ENCODE measurements at places on chromosomes 11 and 22.

GRCh38 chr11:122242731-122243130 is 126.7 kb upstream of the BLID start:
- peak; percentile 92 for DNase-seq

DNA sequence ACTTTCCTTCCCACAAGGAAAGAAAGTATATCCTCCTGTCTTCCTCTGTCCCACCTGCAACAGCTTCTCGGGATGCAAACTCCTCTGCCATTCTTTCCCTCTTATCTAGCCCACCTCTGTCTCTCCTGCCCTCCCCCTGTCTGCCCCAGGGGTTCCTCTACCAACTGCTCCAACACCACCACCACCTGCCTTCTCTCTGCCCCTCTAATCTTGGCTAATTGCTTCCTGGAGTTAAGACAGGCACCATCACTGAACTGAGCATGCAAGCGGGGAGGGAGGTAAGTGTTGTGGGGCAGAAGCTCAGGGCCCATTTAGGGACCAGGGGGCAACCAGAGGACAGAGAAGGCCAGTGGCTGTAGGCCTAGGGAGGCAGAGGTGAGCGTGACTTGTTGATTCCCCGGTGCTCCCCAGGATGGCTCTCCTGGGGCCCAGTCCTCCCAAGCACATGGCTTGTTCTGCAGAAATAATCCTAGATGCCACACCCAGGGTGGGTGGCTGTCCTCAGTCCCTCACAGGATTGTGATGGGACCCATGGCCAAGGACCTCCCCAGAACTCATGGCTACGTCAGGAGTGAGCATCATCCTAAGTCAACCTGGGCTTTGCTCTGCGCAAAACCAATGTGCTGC is 111.1 kb downstream of the TP53I11 start:
- no peak for DNase-seq

GRCh38 chr11:64185175-64185692 is 737 bp upstream of the STIP1 start:
- DNase-seq, result peak; percentile 41

GRCh38 chr11:84322211-84322610 is 1036.0 kb upstream of the CCDC90B start:
- DNase-seq, result no peak

- no peak for DNase-seq
These were observed 267.6 kb upstream of the DDI1 start for GRCh38 chr11:103768816-103769215.

GRCh38 chr11:82682003-82682751 is 51.5 kb downstream of the FAM181B start:
- peak; percentile 1 for DNase-seq

DNA sequence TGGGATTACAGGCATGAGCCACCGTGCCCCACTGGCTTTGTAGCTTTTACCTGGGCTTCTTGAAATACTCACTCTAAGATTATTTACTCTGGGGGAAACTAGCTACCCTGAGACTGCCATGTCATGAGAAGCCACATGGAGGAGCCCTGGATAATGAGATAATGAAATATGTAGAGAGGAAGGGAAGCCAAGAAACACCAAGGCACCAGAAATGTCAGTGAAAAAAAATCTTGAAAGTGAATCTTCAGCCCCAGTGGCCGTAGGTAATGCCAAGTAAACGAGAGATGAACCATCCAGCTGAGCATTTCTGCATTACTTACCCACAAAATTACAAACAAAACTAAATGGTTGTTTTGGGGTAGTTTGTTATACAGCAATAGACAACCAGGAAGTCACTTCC is 125.6 kb downstream of the APIP start:
- DNase-seq, result no peak

GRCh38 chr11:104320097-104320496 is 156.2 kb upstream of the PDGFD start:
- no peak for DNase-seq

DNA sequence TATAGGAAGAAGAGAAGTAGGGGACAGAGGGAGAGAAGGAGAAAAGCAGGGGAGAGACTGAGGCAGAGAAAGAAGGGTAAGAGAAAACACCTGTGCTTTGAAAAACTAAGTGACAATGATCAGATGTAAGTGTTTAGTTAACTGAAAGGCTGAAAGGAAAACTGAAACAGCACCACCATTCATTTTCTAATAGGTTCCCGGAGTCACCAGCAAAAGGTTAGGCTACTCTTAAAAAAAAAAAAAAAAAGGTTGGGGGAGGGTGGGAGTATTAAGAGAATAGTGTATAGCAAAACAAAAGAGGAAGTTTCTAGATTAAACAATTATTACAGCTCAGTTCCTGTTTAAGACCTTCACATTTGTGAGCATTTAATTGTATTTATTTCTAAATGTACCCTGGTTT is 113.8 kb downstream of the CADM1 start:
- DNase-seq, result no peak

- DNase-seq, result no peak
These were observed 157.5 kb downstream of the TMEM135 start for GRCh38 chr11:87194985-87195820.

DNA sequence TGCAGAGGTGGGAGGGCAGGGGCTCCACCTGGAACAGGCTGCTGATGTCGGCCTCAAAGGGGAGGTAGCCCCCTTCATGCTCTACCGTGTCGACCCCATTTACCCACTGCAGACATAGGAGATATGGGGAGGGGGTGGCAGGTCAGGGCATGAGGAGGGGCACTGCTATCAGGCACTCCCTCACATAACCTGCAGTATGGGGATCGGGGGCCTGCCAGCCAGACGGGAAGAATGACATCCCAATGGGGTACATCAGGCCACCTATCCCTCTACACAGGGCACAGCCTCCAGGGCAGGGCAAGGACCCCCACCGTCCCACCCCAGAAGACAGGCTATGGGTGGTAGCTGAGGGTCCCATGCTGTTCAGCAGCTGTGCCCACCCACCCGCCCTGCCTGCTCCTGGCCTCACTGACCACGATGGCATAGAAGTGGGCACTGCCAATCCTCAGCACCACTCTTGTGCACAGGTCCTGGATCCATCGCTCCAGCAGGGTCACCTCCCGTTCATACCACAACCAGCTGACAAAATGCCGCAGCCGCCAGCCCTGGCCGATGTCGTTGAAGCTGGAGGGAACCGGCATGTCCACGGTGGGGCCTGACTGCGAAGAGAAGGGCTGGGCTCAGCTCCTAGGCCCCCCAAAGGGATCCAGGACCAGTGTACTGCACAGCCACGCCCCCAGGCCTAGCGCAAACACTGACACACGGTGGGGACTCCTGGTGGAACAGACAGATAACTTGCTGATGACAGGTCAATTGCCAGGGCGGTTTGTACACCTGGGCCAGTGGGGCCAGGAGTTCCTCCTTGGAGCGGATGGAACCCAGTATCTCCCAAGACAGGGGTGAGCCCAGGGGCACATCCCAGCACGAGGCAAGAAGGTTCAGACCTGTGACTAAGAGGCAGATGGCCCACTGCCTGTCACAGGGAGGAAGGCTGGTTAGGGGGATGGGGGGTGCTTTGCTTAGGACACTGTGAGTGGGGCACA is 24.1 kb downstream of the RGL4 start:
- DNase-seq, result no peak

DNA sequence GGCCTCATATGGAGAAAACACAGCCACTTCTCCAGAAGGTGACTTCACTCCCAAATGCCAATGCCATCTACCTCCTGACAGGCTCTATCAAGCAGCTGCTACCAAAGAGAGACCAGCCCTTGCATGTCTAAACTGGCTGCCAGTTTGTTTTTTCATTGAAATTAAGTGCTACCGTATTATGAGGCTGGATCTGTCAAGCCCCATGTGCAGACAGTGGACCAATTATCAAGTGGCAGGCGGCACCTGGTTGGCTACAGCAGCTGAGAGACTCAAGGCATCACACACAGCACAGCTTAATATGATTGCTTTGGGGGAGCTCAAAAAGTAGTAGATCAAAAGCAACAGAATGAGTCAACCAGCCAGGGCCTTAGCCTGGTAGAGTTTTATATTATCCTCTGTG is 1293.0 kb upstream of the TENM4 start:
- DNase-seq, result no peak

DNA sequence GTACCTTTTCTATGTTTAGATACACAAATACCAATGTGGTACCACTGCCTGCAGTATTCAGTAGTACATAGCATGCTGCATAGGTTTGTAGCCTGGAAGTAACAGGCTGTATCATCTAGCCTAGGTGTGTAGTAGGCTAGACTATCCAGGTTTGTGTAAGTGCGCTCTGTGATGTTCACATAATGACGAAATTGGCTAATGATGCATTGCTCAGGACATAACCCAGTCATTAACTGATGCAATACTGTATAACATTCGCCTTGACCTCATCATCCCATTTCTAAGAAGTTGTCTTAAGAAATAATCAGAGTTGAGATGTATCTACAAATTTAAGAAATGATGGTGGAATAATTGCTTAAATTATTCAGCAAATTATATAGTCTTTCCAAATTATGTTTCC is 116.0 kb upstream of the TIMP3 start:
- DNase-seq, result no peak

DNA sequence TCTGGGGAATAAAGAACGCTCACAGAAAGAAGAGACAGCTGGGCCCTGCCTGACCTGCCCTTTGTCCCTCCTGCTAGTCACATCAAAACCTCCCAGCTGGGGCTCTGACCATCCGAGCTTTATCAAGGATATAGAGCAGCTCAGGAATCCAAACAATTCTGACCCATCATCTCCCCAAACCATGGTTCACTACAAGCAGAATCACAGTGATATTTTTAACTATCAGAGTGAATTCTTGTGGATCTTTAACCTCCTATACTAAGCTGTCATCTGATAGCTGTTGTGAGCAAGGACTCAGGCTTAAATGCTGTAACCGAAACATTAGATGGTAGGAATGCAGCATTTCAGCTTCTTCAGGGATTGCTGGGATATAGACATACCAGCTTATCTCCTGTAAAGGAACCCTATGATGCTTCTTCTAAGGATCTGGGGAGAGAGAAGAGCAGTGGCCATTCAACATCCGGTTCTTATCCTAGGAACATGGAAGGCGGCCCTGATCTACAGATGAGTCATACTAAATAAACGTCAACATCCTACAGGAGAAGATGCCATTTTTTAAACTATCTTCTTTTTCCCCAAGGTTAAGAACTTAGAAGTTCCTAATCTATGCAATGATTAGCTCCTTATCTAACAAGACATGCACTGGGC is 84.7 kb upstream of the AKIP1 start:
- no peak for DNase-seq

GRCh38 chr11:103779054-103779453 is 257.4 kb upstream of the DDI1 start:
- DNase-seq, result no peak

- no peak for DNase-seq
These were observed 699 bp downstream of the AIFM3 start for GRCh38 chr22:20967697-20968211.

DNA sequence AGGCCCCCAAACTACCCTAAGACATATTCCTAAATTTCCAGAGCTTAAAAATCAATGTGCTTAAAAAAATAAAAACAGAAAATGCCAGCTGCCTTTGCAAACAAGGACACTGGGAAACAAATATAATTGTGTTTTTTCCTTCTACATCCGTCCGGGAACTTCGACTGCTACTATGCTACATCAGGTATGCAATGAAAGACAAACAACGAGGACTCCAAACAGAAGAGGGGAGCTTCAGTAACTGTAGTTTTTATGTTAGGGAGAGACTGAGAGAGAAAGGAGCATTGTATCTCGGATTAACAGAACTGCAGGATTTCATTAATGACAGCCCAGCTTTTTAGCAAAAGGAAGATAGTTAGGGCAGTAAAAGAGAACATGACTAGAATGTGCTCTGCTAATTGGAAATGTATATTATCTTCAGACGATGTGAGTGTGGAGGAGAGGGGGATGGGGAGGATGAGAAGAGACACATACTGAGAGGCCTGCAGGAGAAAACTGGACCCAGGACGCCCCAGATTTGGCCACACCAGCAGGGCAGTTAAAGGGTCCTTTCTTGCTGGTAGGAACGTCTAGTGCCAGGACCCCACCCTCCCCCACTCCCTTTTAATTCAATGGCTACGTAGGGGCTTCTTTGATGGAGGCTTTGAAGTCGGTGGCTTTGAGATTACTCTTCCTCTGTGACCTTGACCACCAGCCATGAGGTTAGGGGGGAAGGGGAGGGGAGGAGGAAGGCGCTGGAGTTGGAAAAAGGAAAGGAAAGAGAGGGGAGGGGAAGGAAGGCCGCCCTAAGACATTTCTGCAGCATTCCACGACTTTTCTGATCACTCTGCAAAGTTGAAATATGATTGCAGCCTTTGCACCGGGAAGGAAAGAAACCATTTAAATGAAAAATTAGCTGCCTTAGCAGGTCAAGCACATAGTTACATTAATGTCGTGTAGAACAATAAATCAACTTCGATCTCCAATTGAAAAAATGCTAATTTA is 187.1 kb downstream of the BLID start:
- DNase-seq, result no peak
